Fibroblast of the aortic adventitia (primary cell): ENCODE measurements at places on chromosomes 12 and 14. TPM values are rescaled to one million over a fixed set of nuclear protein-coding genes. Genes with fewer than 3 reads are reported as not detected.

Gene SALL2
- 5.3 and 9.0 TPM in 2 replicates for total RNA-seq

Gene UNG
- 27.1 and 30.8 TPM in 2 replicates for total RNA-seq

Gene GPR65
- total RNA-seq = 0.09 TPM in 1 of 2 replicates, not detected in the other

Gene C14orf39
- total RNA-seq = 0.18 and 0.41 TPM in 2 replicates

Gene IRAK3
- 20.0 and 21.4 TPM in 2 replicates for total RNA-seq

Gene B4GALNT1
- 1.7 and 6.9 TPM in 2 replicates for total RNA-seq

Gene SCNN1A
- total RNA-seq = under 0.01 TPM in 1 of 2 replicates, not detected in the other

Gene MGP
- total RNA-seq = 223 and 529 TPM in 2 replicates

Gene CFAP251
- total RNA-seq = 2.3 and 8.8 TPM in 2 replicates

DNA sequence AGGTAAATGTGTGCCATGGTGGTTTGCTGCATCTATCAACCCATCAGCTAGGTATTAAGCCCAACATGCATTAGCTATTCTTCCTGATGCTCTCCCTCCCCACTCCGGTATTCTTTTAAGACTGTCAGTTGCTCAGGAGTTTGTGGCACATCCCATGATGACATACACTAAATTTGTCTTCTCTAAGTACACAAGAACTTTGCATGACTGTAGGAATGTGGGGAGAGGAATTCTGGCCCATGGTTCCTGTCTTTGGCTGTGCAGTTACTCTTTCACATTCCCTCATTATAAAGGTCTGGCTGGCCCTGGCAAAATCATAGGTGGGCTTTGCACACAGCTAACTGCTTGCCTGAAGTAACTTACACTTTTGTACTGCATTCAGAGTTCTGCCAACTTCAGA, 30.3 kb downstream of the HMGA2 start:
- DNase-seq = no peak

DNA sequence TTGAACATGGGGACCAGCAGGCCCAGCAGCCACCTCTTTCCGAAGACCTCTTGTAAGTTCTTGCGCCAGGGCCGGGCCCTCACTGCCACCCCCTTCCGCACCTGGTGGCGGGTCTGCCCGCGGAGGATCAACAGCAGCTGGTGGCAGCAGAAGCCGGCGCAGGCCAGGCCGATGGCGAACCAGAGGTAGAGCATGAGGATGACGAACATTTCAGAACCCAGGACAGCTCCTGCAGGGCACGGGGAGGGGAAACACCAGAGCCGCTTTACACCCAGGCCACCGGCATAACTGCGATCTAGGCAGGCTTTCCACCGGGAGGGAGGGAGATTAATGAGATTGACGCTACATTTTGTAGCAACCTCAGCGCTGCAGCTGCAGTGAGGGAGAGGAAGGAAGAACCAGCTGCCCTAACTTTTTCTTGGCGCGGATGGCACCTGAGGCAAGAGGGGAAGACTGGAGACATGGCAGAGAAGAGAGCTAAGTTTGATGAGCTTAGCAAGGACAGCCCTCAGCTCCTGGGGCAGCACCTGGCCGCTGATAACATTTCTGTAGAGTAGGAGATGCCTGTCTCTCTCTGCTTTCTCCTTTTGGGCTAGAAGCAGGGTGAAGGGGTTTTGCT, 7.8 kb downstream of the ZDHHC22 start:
- DNase-seq = peak; percentile 62

DNA sequence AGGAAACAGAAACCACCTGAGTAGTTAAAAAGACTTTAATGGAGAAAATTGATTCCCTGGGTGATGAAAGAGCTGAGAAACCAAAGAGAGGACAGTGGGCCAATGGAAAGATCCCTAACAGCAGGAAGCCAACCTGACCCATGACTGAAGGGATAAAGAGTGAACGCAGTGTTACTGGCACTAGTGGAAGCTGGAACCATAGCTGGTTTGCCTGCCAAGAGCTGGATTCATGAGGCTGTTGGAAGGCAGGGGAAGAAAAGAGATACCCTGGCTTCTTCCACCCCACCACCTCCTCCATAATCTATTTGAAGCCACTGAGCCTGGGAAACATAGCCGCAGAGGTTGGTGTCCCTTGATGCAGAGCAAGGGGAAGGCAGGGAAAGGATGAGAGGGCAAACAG, 125.5 kb upstream of the PRKD1 start:
- no peak for DNase-seq

GRCh38 chr14:63555572-63555971, 12.4 kb upstream of the PPP2R5E start:
- no peak for DNase-seq

- DNase-seq = no peak
Observed at GRCh38 chr12:26628234-26628633, 204.8 kb downstream of the ITPR2 start.

GRCh38 chr12:22610131-22610530, 14.8 kb upstream of the ETNK1 start:
- DNase-seq = no peak

DNA sequence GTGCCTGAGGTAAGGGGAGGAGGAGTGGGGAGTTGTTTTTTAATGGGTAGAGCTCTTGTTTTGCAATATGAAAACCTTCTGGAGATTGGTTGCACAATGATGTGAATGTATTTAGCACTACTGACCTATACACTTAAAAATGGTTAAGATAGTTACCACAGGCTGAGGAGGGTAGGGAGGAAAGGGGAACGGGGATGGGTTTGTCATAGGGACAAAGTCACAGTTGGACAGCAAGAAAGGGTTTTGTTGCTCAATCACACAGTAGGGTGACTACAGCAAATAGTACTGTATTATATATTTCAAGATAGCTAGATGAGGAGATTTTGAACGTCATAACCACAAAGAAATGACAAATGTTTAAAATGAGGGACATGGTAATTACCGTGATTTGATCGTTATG, 1562.4 kb downstream of the AACS start:
- DNase-seq = no peak

DNA sequence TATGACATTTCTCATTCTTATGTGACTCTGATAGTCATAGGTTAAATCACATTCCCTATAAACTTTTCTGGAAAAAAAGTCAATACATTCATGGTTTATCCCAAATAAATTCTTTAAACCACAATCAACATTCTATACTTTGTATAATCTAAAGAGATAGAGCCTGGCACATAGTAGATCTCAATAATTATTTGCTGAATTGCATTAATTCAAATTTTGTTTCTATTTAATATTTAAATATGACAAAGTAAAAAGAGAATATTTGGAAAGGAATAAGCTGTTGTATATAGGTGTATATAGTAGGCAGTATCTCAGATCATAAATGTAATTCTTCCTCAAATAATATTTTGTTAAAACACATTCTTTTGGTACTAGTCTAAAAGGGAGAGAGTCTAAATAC, 102.2 kb upstream of the USP15 start:
- no peak for DNase-seq

GRCh38 chr12:78062786-78063185, 232.1 kb downstream of the NAV3 start:
- peak; percentile 89 for DNase-seq

DNA sequence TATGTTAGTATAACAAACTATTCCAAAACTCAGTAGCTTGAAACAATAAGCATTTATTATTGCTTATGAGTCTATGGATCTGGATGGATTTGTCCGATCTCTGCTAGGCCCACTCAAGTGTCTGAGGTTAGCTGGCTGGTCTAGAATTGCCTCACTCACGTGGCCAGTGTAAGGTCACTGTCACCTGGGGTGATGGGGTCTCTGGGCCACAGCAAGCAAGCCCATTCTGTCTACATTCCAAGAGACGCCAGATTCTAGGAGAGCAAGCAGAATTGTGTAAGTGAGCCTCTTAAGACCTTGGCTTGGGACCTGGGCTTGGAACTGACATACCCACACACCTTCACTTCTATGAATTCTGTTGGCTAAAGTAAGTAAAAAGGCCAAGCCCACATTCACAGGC, 80.2 kb downstream of the STON2 start:
- no peak for DNase-seq

- DNase-seq = no peak
Observed at GRCh38 chr14:78451319-78451695, 281.1 kb downstream of the NRXN3 start.

DNA sequence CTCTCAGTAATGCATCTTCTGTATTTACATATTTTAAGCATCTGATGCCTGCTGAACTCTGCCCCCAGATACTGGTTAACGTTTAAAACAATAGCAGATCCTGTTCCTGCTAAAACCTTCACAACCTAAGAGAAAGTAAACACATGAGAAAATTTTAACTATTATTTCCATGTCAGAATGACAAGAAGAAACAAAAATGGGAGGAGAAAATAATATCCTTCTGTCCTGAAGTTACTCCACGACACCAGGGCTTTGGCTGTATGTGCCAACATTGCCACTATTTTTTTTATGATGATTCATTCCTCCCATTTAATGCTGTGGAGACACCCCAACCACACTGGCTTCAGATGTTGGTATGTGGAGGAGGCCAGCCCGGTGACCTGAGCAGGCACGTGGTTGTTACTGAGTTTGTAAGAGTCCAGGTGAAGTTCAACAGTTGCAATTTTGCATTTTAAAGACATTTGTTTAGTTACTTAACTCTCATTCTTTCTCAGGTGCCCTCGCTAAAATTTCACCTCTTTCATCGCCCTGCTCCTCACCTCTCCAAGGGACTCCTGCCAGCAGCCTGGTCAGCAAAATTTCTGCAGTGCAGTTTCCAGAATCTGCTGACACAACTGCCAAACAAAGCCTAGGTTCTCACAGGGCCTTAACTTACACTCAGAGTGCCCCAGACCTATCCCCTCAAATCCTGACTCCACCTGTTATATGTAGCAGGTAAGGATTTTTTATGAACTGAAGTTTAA, 65.5 kb upstream of the SLCO1C1 start:
- DNase-seq = peak; percentile 60

DNA sequence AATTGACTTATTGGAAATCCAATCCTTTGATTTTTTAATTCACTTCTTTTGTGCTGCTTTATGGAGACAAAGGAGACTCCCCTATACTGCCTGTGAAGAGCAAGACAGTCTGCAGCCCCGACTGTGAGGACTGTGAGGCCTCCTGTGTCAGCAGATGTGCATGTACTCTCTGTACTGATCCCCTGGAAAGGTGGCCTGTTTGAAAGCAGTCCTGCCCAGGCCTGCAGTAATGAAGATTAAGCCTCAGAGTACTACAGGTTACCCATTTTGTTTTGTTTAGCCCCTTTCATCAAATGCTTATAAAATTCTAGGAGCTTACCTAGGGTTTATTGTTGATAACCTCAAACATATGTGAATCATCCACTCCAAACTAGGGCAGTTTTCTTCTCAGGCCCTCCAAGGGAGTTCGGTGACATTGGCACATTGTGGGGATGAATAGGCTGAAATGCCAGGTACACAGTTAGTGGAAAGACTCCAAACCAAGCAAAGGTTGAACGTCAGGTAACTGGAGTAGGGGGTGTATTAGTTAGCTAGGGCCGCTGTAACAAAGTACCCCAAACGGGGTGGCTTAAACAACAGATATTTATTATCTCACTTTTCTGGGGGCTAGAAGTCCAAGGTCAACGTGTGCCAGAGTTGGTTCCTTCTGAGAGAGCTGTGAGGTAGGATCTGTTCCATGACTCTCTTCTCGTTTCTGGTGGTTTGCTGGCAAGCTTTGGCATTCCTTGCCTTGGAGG, 208.7 kb upstream of the BCL2L14 start:
- no peak for DNase-seq

DNA sequence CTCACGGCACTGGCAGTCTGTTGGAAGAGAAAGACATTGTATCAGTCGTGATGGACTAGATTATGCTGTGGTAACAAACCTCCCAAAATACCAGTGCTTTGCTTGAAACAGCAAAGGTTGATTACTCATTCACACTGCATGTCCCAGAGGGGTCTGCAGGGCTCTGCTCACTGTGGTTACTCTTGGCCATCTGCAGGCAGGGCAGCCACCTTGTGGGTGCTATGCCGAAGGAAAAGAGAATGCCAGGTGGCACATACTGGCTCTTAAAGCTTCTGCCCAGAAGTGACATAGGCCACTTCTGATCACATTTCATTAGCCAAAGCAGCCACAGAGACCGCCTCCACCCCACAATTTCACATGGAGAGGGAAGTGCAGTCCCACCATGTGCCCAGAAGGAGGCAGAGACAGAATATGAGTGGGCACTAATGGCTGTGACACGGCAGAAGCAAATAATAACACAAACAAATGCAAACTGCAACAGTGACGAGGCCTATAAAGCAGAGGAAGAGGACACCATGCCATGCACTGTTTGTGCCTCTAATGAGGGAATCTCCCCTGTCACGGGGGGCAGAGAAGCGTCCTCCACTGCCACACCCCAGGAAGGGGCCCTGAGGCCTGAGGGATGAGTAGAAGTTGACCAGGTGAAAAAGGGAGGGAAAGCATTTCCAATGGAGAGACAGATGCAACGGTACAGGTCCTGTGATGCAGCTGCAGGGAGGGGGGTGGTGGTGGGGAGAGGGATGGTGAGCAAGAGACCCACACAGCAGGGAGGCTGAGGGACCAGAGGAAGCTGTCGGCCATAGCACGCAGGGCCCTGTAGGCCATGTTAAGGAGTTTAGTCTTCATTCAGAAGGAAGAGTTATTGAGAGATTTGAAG, 51.7 kb upstream of the KICS2 start:
- DNase-seq = peak; percentile 18

DNA sequence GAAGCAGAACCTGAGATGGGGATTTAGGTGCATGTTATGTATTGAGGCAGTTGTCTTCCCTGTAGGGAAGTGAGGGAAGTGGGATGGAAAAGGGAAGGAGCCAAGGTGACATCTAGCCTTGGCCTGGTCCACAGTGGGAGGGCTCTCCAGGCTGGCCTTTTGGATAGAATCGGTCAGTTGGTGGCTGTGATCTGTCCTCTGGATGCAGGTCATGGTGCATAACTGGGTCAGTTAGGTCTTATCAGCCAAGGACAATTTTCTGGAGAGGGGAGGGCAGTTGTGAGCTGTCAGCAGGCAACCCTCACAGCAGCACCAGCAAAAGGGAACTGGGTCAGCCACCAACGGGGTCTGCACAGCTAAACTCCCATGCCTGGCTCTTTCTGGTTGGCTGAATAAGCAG, 9.6 kb downstream of the SERPINA12 start:
- no peak for DNase-seq

DNA sequence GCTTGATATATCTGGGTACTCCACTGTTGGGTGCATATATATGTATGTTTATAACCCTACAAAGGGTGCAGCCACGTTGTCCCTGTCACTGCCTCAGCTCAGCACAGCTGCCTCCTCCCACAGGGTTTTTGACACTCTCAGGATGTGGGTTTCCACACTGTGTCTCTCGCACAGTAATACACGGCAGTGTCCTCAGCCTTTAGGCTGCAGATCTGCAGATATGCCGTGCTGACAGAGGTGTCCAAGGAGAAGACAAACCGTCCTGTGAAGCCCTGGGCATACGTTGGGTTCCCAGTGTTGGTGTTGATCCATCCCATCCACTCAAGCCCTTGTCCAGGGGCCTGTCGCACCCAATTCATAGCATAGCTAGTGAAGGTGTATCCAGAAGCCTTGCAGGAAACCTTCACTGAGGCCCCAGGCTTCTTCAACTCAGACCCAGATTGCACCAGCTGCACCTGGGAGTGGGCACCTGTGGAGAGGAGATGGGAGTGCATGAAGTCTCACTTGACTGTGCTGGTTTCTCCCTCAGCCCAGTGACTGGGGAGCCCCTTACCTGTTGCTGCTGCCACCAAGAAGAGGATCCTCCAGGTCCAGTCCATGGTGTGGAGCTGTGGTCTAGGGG, 498.7 kb downstream of the TMEM121 start:
- no peak for DNase-seq

- peak; percentile 11 for DNase-seq
Observed at GRCh38 chr12:58773986-58774385, 146.3 kb downstream of the LRIG3 start.

- no peak for DNase-seq
Observed at GRCh38 chr12:49529414-49529813, 9.4 kb upstream of the KCNH3 start.

- DNase-seq = peak; percentile 63
Observed at GRCh38 chr12:108589028-108589839, 8.7 kb downstream of the TMEM119 start.

GRCh38 chr14:58697930-58698642, 60.3 kb downstream of the DACT1 start:
- no peak for DNase-seq

GRCh38 chr14:63375769-63376168, 57.0 kb upstream of the GPHB5 start:
- DNase-seq = peak; percentile 25
